ENCODE measurements at places on chromosomes 2 and 18.
A peak's percentile ranks its signal among the peaks of the same experiment; 100 is the strongest.

- no peak for DNase-seq
Measured at GRCh38 chr18:12491611-12492435, 84.1 kb downstream of the PRELID3A start.

DNA sequence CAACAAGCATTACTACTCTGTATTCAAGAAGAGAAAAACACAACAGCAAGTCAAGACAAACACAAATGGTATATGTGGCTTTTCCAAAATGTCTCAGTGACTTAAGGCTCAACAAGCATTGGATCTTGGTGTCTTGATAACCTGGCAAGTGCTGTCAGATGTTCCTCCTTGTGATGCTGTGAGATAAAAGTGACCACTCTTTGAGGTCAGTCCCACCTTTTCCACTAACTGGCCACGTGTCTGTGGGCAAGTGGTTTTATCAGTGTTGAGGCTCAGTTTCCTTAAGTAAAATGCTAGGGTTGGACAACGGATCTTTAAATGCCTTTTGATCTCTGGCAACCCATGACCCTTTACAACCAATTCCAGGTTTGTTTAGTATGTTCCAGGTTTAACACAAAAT lies 98.7 kb downstream of the BCL2 start:
- no peak for DNase-seq

DNA sequence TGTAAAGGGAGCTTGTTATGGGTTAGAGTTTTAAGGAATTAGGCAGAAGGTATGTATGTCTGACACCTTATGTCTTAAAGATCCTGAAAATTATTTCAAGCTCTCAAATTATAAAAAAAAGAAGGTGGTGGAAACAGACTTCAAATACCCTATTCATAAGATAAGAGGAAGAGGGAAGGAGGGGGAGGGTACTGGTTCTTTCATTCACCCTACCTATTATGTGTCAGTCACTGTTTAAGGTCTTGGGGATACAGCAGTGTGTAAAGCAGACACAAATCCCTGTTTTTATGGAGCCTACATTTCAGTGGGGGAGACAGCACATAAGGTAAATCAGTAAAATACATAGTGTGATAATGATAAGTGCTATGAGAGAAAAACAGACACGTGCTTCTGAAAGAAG lies 184.4 kb downstream of the FHOD3 start:
- no peak for DNase-seq

GRCh38 chr2:134233728-134234136 lies 20.1 kb upstream of the MGAT5 start:
- DNase-seq: no peak

DNA sequence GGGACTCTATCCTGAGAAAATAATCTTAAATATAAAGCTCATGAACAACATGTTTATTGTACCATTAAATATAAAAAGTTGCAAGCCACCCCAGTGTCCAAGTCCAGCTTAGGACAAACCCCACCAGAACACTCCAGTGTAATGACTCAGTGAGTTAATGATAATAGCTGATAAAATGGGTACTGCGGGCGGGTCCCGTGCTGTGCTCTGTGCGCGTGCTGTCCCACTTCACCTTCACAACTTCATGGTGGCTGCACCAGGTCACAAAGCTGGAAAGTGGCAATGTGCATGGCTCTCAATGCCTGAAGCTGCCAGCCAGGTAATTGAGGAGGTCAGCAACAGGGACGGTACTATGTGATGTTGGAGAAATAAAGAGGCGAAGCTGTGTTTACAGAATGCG lies 18.6 kb downstream of the DGKD start:
- no peak for DNase-seq

DNA sequence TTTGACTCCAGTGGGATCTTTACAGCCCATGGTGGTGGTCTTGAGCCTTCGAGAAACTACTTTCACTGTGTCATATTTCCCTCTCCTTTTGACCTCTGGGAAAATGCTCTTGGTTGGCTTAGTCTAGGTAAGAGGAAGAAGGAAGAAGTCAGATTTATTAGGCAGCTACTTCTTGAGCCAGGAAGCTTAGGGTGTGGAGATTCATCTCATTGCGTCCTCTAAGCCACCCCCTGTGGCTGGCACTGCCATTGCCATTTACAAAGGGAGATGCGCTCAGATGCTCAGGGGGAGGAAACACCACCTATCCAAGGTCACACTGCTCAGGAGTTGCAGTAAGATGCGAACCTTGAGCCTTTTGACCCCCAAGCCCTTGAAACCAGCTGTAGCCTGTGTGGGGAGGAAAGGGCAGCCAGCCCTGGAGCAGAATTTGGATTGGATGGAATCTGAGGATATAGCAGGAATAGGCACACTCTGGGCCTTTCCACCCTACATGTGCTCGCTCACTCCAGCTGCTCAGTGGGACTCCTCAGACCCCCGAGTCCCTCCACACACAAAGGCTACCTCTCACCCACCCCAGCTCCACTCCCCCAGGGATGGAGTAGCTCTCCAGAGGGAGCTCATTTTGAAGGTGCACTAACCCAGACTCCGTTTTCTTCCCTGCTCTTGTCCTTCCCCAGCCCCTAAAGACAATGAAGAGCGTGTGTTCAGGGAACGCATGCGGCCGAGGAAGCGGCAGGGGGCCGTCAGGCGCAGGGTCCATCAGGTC lies 321.3 kb upstream of the EPAS1 start:
- DNase-seq: no peak

GRCh38 chr18:70452501-70452900 lies 163.7 kb downstream of the SOCS6 start:
- no peak for DNase-seq

DNA sequence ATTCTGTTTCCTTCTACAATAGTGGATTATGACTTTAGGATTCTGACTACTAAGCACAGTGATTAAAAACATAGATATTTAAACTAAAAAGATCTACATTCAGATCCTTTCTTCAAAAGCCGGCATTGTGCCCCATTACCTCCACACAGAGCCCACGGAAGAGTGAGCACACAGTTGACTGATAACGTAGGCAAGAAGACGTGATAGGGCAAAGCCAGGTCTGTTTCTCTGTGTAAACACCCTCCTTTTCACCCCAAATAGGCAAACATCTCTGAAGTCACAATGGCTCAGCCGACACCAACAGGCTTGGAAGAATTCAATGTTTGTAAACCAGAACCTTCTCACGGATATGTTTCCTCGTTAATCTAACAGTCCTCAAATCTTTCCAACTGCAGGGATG lies 302.9 kb downstream of the CMPK2 start:
- DNase-seq: no peak

DNA sequence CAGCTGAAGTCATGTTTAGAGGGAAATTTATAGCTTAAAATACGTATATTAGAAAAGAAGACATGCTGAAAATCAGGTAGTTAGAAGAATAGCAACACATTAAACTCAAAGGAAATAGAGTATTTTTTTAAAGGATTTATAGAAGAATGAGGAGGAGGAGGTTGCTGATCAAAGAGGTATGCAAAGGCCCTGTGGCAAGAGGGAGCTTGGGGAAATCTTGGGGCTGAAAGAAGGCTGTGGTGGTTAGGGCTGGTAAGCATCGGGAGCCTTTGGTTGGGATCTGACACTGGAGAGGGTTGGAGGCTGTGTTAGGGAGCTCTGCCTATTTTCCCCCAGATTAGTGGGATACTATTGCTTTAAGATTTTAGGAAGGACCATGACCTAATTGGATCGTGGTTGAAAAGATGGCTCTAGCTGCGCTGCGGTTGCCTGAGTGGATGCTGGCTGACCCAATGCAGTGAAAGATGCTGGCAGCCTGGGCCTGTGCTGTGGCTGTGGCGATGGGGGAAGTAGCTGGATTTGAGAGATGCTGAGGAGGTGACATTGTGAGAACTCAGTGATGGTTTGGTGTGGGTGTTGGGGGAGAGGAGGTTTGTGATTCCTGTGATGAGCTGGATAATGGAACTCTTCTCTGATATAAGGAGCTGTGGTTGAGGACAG lies 11.7 kb downstream of the DGKD start:
- DNase-seq: no peak

- DNase-seq: no peak
Measured at GRCh38 chr18:47911877-47912276, 18.6 kb downstream of the SMAD2 start.

DNA sequence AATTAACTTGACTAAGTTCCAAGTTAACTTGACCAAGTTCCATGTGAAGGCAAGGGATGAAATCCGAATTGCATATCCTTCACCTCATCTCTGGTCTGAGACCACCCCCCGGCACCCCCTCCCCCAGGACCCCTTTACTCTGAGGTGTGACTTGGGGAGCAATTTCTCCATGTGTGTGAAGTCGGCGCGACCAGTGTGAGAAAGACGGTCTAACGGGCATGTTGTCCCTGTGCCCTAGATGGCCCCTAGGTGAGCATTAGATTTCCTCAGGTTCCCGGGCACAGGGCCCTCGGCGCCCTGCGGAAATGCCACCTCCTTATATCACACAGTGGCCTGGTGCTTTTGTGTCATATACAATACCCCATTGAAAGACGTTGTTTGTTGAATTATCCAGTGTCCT lies 137.1 kb downstream of the CTIF start:
- DNase-seq: no peak

DNA sequence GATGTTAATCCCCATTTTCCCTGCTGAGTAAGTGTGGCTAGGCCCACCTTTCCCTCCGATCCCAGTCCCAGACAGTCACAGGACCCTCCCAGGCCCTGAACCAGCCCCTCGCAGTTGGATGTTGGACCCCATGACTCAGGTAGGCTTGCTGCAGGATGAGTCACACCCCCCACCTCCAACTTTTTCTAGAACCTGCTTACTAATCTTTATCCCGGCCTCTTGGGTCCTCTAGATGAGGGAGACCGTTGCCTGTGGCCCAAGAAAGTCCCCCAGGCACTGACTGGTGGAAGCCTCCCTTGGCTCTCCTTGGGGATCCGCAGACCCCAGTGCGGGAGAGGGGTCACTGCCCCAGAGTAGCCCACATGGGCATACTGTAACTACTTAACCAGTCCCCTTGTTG lies 98.5 kb downstream of the SMAD7 start:
- DNase-seq: no peak

DNA sequence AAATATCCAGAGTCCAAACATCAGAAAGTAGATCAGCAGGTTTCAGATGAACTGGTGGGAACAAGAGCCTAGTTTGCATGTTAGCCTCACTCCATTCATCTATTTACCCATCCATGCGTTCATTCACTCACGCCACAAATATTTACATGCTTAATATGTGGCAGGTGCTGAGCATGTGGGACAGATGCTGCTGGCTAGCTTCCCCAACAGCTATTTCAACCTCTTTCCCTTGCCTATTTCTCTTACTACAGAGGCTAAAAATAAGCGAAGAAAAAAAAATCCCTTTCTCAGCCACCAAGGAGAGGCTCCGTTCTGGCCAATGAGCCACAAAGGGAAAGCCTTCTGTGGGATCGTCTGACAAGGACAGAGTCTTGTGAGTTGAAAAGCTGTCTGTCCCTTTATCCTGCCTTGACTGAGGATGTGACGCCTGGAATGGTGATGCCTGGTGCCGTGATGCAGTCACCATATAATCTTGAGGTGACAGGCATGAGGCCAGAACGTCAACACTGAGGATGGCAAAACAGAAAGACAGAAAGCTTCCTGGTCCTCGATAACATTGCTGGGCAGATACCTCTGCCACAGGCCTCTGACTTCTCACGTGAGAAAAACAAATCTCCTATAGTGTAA lies 78.2 kb downstream of the KCTD1 start:
- DNase-seq: peak; percentile 69

DNA sequence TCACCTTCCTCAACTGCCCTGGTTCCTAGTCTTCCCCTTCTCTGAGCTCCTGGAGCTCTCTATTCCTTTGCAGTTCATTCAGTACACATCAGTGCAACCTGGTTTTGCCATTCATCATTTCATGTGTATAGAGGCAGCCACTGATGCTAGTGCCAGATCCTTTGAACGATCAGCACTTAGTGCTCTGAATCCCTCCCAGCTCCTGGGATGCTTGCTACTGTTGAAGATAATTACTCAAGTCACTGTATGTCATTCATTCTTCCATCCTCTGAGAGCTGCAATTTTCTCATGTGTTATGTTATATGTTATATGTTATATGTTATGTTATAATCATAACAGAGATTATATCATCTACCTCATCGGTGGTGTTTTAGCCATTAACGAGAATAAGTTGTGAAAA lies 98.5 kb upstream of the UXS1 start:
- no peak for DNase-seq

GRCh38 chr2:7755879-7756278 lies 838.7 kb downstream of the RNF144A start:
- DNase-seq: no peak

DNA sequence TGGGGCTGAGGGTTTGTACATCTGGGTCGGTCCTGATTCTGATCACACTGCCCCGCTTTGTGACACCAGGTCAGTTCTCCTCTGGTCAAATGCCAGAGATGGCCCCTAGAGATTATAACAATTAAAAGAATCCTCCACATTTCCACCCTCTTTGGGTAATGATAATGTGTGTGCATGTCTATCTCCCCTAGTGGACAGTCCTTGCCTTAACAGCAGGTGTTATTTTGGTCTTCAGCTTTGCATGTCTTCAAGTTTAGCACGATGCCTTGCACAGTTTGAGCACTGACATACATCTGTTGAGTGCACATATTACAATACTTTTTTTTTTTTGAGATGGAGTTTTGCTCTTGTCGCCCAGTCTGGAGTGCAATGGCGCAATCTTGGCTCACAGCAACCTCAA lies 25.7 kb upstream of the COX7A2L start:
- no peak for DNase-seq

DNA sequence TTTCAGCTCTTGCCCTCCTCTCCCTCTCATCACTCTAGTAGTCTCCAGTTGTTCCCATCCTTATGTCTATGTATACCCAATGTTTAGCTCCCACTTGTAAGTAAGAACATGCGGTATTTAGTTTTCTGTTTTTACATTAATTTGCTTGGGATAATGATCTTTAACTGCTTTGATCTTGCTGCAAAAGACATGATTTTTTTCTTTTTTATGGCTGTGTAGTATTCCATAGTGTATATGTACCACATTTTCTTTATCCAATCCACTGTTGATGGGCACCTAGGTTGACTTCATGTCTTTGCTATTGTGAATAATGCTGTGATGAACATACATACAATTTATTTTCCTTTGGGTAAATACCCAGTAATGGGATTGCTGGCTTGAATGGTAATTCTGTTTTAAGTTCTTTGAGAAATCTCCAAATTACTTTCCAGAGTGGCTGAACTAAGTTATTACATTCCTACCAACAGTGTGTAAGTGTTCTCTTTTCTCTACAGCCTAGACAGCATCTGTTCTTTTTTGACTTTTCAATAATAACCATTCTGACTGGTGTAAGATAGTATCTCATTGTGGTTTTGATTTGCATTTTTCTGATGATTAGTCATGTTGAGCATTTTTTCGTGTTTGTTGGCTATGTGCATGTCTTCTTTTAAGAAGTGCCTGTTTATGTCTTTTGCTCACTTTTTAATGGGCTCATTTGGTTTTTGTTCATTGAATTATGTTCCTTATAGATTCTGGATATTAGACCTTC lies 179.6 kb upstream of the SLC39A10 start:
- no peak for DNase-seq

DNA sequence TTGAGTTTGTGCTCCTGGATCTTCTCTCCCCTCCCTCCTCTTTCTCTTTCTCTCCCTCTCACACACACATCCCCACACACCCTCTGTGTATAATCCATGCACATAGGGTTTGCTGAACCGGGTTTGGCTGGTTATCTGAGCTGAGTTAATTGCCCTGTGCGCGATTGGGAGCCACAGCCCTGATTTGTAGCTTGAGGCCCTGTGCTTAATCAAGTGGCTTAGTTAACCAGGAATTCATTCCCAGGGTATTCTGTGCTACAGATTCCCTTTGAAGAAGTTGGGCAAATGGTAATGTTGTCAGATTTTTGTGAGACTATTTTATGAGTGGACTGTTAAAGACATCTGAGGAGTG lies 6.2 kb downstream of the PARD3B start:
- DNase-seq: no peak

GRCh38 chr2:28623582-28624405 lies 127.8 kb upstream of the PPP1CB start:
- DNase-seq: no peak
